ENCODE measurements at places on chromosomes 1 and 21.

DNA sequence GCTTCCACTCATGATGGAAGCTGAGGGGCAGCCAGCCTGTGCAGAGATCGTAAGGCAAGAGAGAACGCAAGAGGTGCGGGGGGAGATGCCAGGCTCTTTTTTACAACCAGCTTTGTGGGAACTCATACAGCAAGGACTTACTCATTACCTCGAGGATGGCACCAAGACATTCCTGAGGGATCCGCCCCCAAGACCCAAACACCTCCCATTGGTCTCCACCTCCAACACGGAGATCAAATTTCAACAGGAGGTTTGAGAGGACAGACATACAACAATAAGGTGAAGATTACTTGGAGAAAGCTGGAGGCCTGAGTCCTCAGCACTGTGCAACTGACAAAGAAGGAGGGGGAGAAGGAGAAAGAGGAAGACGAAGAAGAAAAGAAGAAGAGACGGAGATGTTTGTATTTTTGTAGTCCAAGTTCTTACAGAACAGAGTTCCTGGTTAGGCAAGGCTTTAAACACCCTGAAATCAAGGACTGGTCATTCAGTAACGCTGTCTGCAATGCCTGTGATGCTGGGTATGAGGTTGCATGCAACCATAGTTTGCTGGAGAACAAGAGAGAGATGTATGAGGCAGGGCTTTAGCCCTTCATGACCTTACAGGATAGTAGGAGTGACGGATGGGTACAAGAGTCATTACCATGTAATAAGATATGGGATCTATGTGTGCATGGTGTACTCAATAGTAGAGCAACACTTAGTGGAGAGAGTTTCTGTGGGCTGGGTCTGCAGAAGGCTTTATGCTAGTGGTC, 19.7 kb upstream of the GALNT2 start:
- no peaks in the 10 kb centered on the region for H3K36me3 ChIP-seq
- peaks cover 30% of the 10 kb centered on the region for H3K27me3 ChIP-seq
- peaks cover 7% of the 10 kb centered on the region for H3K4me1 ChIP-seq
- no peak overlapping the region for H3K4me3 ChIP-seq
- no peak for DNase-seq

DNA sequence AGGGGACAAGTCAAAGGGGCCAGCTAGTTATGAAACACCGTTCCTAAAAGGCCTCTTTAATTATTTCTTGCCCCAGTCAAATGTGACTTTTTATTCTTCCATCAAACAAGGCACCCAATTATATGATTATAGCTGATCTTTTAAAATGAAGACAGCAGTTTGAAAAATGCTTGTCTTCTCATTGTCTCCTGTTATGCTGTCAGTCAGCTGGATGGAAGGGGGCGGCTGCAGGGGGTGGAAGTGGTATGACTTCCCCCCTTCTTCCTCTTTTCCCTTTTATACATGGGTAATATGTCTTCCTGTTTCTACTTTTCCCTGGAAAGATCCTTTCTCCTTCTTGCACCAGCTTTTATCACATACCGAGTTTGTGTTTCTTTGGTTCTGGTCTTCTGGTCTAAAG, 25.8 kb upstream of the KCNA10 start:
- no peaks in the 10 kb centered on the region for H3K4me1 ChIP-seq
- H3K36me3 ChIP-seq = no peaks in the 10 kb centered on the region
- H3K27me3 ChIP-seq = peaks cover 40% of the 10 kb centered on the region
- H3K27ac ChIP-seq = no peak overlapping the region

DNA sequence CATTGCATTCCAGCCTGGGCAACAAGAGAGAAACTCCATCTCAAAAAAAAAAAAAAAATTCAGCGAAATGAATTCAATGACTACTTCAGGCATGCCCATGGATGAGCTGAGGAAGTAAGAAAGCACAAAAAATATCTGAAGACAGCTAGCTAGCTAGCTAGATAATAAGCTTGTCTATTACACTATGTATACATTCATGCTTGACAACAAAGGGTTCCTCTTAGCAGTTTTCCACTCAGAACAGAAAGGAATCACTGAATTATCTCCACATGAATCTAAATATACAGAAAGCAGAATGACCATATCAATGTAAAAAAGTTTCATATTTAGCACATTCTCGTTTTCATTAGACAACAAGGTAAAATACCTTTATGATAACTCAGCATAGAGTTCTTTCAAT, 32.1 kb downstream of the USP48 start:
- H3K27ac ChIP-seq = peak overlapping the region; percentile 64
- peaks cover 58% of the 10 kb centered on the region for H3K36me3 ChIP-seq
- DNase-seq = no peak

GRCh38 chr21:33339135-33339534, 14.4 kb downstream of the IFNAR1 start:
- peaks cover 27% of the 10 kb centered on the region for H3K36me3 ChIP-seq
- no peak overlapping the region for H3K27ac ChIP-seq
- no peak overlapping the region for H3K4me3 ChIP-seq
- no peaks in the 10 kb centered on the region for H3K27me3 ChIP-seq
- DNase-seq = no peak
- H3K4me1 ChIP-seq = peaks cover 6% of the 10 kb centered on the region

- H3K36me3 ChIP-seq = peaks cover 68% of the 10 kb centered on the region
- H3K27me3 ChIP-seq = no peaks in the 10 kb centered on the region
- H3K4me1 ChIP-seq = peaks cover 45% of the 10 kb centered on the region
- no peak overlapping the region for H3K4me3 ChIP-seq
- peak overlapping the region; percentile 55 for H3K27ac ChIP-seq
These were observed 21.0 kb downstream of the EIF2D start for GRCh38 chr1:206591226-206591625.

GRCh38 chr1:25140073-25140797, 92.1 kb downstream of the SYF2 start:
- H3K4me1 ChIP-seq = no peaks in the 10 kb centered on the region
- no peaks in the 10 kb centered on the region for H3K36me3 ChIP-seq
- peaks cover 43% of the 10 kb centered on the region for H3K27me3 ChIP-seq
- no peak overlapping the region for H3K27ac ChIP-seq
- DNase-seq = no peak
- no peak overlapping the region for H3K4me3 ChIP-seq

- no peak for DNase-seq
- no peak overlapping the region for H3K27ac ChIP-seq
- no peaks in the 10 kb centered on the region for H3K27me3 ChIP-seq
- no peaks in the 10 kb centered on the region for H3K4me1 ChIP-seq
- H3K36me3 ChIP-seq = peaks cover 9% of the 10 kb centered on the region
These were observed 613.8 kb downstream of the KIF26B start for GRCh38 chr1:245768596-245768995.

- no peaks in the 10 kb centered on the region for H3K4me1 ChIP-seq
- DNase-seq = no peak
- no peak overlapping the region for H3K4me3 ChIP-seq
- H3K36me3 ChIP-seq = no peaks in the 10 kb centered on the region
These were observed 17.7 kb upstream of the S100A7 start for GRCh38 chr1:153478047-153478691.

DNA sequence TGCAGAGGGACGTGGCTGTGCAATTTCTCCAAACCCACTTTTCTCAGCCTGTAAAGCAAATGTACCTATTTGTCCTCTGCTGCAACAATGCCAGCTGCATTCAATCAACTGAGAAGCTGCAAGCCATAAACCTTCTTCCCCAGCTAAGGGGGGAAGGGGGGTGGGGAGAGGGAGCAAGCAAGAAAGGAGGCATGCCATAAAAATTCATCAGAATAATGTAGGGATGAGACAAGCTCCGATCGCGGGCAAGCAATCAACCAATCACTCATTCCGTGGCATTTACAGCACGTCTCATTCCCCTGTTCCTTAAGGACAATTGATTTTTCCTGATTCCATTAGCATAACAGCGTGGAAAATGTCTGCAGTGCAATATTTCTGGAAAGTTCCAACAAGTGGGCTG, 144.8 kb downstream of the DMRTA2 start:
- no peaks in the 10 kb centered on the region for H3K4me1 ChIP-seq
- DNase-seq = no peak
- H3K27me3 ChIP-seq = peaks cover 50% of the 10 kb centered on the region
- no peaks in the 10 kb centered on the region for H3K36me3 ChIP-seq
- H3K4me3 ChIP-seq = no peak overlapping the region

- H3K4me1 ChIP-seq = peaks cover 11% of the 10 kb centered on the region
- peaks cover 42% of the 10 kb centered on the region for H3K27me3 ChIP-seq
- DNase-seq = no peak
- H3K4me3 ChIP-seq = no peak overlapping the region
- no peaks in the 10 kb centered on the region for H3K36me3 ChIP-seq
- H3K27ac ChIP-seq = no peak overlapping the region
These were observed 2.8 kb downstream of the KCNQ4 start for GRCh38 chr1:40786171-40786994.

DNA sequence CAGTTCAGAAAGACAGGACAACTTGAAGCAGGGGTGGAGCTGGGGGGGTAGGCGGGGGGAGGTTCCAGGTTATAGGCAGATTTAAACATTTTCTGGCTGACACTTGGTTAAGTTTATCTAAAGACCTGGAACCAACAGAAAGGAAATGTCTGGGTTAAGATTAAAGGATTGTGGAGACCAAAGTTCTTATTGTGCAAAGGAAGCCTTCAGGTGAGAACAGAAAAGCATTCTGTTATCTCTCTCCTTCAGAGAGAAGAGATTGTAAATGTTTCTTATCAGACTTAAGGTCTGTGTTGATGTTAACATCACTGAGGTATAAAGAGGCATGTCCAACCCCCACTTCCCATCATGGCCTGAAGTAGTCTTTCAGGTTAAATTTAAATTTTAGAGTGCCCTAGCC, 3.7 kb upstream of the ACADM start:
- H3K27ac ChIP-seq = no peak overlapping the region
- H3K4me1 ChIP-seq = peaks cover 6% of the 10 kb centered on the region
- peaks cover 3% of the 10 kb centered on the region for H3K36me3 ChIP-seq
- H3K27me3 ChIP-seq = no peaks in the 10 kb centered on the region

DNA sequence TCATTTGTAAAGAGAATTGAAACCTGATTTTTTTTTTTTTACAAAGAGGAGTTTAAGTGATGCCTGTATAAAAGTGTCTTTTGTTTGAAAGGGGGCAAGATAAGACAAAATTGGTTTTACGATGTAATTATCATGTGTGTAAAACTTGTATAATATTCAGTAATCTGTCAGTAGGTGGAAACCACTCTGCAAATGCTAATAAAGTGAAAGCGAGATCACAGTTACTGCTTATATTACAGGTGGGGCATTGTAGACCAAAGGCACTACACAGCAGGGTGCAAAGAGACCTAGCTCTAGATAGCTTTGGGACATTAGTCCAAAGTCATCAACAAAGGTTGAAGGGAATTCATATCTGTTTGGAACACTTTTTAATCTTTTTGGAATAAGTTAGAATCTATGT, 174.2 kb downstream of the LHX8 start:
- DNase-seq = no peak
- no peak overlapping the region for H3K27ac ChIP-seq
- no peaks in the 10 kb centered on the region for H3K4me1 ChIP-seq
- no peaks in the 10 kb centered on the region for H3K36me3 ChIP-seq
- H3K27me3 ChIP-seq = no peaks in the 10 kb centered on the region

DNA sequence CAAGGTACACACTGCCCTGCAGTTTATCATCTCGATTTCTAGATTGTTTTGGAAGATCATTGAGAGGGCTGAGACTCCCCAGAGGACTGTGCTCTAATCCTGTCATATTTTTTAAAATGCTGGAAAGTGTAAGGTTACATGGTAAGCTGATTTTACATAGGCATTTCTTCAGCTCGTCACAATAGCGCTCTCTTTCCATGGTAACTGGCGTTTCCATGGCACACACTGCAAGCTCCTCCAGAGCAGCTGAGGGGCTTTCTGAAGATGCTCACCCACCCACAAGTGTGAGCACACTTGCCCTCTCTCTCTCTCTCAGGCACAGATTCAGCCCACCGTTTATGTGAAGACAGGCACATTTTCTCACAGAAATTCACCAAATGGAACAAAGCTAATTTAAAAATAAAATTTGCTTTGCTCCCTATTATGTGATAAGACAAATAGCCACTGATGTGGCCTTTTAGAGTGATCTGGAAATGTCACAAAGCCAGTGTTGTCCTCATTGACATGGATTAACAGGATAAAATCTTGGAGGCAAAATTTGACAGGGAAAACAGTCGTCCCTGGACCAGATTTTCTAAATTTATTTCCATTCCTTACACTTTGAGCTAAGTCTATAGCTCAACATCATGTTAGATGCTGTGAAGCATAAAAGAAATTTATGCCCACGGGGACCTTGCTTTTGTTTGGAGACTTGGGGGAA, 421.5 kb downstream of the RWDD3 start:
- H3K36me3 ChIP-seq = no peaks in the 10 kb centered on the region
- no peak for DNase-seq
- H3K27ac ChIP-seq = no peak overlapping the region
- no peaks in the 10 kb centered on the region for H3K27me3 ChIP-seq
- H3K4me1 ChIP-seq = no peaks in the 10 kb centered on the region

DNA sequence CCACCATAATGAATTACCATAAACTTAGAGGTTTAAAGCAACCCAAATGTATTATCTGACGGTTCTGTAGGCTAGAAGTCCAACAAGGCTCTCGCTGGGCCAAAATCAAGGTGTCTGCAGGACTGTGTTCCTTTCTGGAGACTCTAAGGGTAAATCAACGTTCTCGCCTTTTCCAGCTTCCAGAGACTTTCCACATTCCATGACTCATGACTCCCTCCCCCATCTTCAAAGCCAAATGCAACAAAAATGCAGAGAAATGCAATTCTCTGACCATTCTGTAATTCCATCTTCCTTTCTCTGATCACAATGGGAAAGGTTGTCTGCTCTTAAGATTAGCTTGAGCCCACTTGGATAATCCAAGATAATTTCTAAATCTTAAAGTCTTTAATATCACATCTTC, 287.1 kb downstream of the LTN1 start:
- H3K27me3 ChIP-seq = no peaks in the 10 kb centered on the region
- no peak for DNase-seq

- H3K4me1 ChIP-seq = peaks cover 67% of the 10 kb centered on the region
- peaks cover 13% of the 10 kb centered on the region for H3K36me3 ChIP-seq
- H3K27ac ChIP-seq = peak overlapping the region; percentile 60
- H3K4me3 ChIP-seq = peak overlapping the region; percentile 22
- DNase-seq = no peak
These were observed 10.2 kb downstream of the USP24 start for GRCh38 chr1:55204997-55205396.
